ENCODE measurements at places on chromosomes 6 and 20.

GRCh38 chr20:62831361-62831788, 14.5 kb downstream of the COL9A3 start:
- no peak for DNase-seq

DNA sequence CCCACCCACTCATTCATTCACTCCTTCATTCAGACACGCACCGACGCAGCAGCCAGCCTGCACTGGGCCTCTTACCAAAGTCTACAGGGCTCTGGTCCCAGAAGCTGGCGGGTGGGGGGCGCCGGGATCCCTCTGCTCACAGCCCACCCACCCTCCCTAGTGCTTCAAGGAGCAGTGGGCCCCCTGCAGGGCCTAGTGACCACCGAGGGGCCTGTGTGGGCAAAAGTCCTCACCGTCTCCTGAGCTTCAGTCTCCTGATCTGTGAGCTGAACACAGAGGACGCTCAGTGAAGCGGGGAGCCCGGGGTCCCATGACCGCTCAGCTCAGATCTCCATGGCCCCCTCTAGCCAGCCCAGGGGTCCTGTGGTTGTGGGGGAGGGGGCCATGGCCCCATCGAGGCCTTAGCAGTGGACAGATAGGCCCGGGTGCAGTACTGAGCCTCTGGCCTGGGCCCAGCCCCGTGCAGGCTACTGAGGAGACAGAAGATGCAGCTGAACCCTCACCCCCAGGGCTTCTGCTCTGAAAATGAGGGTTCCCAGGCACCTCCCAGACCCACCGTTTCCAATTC, 33.4 kb upstream of the MRGBP start:
- DNase-seq: no peak

- no peak for DNase-seq
These were observed 31.2 kb upstream of the SPTLC3 start for GRCh38 chr20:12977328-12978125.

DNA sequence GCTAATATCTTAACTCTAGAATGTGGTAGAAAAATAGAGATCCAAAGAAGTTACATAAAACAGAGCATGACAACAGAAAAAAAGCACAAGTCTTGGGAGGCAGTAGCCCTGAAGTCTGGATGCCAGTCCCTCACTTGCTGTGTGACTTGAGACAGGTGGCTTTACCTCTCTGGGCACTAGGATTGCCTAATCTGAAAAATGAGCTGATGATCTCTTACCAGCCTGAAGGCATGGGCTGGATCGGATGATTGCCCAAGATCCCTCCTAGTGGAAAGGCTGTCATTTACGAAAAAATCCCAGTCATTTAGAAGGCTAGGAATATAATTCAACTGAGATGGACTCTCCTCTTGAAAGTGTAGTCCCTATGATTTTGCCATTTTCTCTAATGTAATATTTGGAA, 10.9 kb upstream of the GCM1 start:
- DNase-seq: no peak

- DNase-seq: no peak
These were observed 80.2 kb downstream of the CDH4 start for GRCh38 chr20:61332016-61332975.

- no peak for DNase-seq
These were observed 28.2 kb upstream of the PLAGL1 start for GRCh38 chr6:144036064-144036834.

- DNase-seq: no peak
These were observed 220.9 kb upstream of the MYLIP start for GRCh38 chr6:15907914-15908518.

GRCh38 chr6:20632696-20633095, 98.4 kb downstream of the CDKAL1 start:
- no peak for DNase-seq

GRCh38 chr20:37347347-37347823, 1.4 kb downstream of the SRC start:
- DNase-seq: no peak

DNA sequence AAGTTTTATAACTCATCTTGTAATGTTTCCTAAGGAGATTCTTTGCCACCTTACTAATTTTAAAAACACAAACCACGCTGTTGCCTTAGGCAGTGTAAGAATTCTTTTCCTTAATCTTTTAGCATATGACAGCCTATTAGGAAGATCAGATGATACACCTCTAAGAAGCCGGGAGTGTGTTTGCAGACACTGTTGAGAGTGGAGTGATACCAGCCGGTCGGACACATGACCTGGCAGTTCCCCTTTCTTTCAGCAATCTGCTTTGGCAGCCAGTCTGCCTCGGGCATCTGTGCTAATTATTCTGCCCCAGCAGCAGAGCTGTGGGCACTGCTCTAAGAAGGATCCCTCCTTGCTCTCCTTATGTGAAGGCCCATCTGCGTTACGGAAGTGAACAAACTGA, 50.9 kb downstream of the PLCB4 start:
- no peak for DNase-seq

GRCh38 chr6:5295623-5296022, 34.3 kb downstream of the FARS2 start:
- no peak for DNase-seq

DNA sequence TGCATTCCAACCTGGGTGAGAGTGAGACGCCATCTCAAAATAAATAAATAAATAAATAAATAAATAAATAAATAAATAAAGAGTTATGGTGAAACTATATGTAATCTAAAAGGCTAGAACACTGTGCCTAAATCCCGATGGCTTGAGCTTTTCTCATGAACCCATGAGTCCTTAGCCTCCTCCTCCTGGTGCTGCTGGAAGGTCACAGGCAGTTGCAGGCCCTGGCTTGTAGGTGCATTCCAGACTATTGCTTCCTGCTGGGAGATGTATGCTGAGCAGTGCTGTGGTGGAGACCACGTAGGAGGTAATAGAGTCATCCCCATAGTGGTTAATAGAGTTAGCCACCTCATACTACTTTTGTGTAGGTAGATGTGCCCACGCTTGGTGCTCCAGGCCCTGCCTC, 12.5 kb downstream of the PTK7 start:
- DNase-seq: no peak

DNA sequence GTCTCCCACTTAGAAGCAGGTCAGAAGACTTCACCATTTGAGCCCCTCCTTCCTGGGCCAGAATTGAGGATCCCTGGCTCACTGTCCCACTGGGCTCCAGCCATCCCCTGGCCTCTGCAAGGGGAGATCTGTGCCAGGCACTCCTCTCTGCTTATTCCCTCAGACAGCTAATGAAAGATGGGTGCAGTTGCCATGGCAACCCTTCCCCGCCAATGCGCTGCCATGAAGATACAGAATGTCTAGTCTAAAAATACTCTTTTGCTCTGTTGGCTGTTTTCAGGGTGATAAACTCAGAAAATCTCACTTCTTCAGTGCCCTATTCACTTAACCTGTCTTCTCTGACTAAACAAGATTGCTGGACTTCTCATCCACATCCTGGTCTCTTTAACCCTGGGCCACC, 13.6 kb upstream of the TTLL2 start:
- no peak for DNase-seq

DNA sequence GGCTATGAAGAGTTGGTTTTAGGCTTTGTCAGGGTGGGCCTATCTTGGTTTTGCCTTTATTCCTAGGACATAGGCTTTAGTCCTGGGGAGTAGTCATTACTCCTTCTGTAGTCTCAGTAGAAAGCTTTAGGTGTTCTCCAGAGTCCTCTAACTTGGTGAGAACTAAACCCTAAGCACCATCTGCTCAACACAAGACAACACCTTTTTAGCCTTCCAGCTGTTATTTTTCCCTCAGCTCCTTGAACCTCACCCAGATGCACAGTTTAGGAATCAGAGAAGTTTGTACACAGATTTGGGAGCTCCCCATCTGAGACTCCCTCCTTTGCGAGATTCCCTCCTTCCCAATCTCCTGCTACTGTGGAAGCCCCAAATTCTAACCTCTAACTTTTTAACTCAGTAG, 141.3 kb downstream of the QRSL1 start:
- no peak for DNase-seq

DNA sequence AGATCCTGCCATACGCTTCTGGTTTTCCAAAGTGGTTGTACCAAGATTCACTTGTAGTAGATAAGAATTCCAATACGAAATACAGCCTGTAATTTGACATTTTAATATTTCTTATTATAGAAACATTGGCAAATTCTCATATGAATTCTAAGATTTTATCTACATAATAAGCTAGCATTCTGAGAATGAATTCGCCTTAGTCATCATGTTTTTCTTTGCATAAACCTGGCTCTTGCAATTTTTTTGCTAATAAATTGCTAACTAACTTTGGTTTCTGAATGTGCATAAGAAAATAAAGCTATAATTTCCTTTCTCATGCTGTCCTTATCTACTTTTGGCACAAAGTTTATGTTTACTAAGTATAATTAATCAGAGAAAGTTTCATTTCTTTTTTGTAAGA, 673.0 kb downstream of the PTPRT start:
- DNase-seq: no peak
